NCI-H1436 treated with DMSO at 0.1 percent for 48 hours (cell line): ENCODE measurements at places on chromosomes 5 and 9.

DNA sequence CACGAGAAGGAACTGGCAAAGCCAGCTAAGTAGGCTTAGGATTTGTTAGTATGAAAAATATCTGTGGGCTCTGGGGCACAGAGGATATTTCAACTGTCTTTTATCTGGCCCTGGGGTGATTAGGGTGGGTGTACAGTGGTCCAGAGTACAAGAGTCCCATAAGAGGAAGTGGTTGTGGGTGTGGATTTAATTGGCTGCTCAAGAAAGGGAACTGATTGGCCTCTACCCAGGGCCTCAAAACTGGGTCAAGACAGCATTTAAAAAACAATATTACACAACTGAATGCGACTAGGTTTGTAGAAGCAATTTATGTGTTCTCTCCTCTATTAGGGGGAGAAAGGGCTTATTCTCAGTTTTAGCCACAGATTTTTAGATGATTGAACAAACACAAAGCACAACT lies 1353.4 kb upstream of the WWC1 start:
- DNase-seq, result no peak

- DNase-seq, result no peak
These were observed 28.0 kb downstream of the HRH2 start for GRCh38 chr5:175685701-175686350.

GRCh38 chr9:87707805-87708506 lies 18.0 kb upstream of the CTSL start:
- DNase-seq, result no peak

GRCh38 chr5:57302164-57302563 lies 128.3 kb downstream of the GPBP1 start:
- DNase-seq, result no peak

DNA sequence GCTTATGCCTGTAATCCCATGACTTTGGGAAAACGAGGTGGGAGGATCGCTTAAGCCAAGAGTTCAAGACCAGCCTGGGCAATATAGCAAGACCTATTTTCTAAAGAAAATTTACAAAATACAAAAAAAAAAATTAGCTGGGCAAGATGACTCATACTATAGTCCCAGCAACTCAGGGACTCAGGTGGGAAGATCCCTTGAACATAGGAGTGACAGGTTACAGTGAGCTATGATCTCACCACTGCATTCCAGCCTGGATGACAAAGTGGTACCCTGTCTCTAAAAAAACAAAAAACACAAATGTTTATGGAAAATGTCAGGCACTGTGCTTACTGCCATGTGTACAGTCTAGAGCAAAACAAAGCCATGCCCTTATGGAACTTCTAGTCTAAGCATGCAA lies 823.3 kb upstream of the DMAC1 start:
- no peak for DNase-seq

GRCh38 chr5:15533129-15533893 lies 33.3 kb downstream of the FBXL7 start:
- DNase-seq, result no peak

DNA sequence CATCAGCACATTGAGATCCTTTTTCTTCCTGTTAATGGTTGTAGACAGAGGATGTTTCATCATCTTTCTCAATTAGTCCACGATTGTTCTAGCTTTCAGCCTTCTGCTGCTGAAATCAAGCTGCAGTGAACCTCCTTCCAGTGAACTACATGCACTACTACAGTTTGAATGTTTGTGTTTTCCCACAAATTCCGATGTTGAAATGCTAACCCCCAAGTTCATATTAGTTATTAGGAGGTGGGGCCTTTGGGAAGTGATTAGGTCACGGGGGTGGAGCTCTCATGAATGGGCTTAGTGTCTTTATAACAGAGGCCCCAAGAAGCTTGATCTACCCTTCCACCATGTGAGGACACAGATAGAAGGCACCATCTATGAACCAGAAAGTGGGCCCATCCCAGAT lies 32.9 kb downstream of the NSG2 start:
- DNase-seq, result no peak
